Osteocyte (in vitro differentiated cells): ENCODE measurements at places on chromosomes 16 and 17. TPM values are rescaled to one million over a fixed set of nuclear protein-coding genes. Genes with fewer than 3 reads are reported as not detected.

DNA sequence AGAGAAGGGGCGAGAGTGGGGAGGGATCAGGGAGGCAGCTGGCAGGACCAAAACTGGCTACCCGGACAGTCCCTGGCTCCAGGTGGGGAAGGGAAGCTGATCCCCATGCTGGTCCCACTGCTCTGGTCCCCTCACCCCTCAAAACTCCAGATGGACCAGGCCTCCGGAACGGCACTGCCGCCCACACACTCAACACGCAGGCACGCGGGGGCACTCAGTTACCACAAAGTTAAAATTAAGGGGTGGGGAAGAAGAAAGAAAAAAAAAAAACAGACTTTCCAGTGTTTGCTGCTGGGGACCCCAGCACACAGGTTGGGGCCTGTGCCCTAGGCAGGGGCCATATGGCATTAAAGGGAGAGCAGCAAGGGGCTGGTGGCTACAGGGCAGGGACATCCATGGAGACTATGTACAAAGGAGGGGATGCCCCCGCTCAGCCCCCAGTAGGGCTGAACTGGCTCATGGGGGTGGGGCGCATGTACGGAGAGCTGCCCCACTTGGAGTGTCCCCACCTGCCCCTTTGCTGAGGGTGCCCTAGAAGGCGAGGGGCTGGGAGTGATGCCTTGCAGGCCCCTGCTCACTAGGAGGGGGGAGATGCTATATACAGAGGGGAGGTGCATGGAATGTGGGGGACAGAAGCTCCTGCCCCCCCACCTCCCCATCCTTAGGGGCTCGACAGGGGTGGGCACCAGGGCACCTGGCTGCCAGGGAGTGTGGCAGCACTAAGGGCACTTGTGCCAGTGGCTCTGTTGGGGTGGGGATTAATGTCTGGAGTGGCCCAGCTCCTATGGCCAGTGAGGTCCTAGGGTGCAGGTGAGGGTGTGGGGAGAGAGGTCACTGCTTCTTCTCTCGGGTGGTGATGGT lies 5.6 kb downstream of the TP53I13 start:
- no peak for DNase-seq

Gene KRTAP1-1
- total RNA-seq: not detected in 2 replicates

DNA sequence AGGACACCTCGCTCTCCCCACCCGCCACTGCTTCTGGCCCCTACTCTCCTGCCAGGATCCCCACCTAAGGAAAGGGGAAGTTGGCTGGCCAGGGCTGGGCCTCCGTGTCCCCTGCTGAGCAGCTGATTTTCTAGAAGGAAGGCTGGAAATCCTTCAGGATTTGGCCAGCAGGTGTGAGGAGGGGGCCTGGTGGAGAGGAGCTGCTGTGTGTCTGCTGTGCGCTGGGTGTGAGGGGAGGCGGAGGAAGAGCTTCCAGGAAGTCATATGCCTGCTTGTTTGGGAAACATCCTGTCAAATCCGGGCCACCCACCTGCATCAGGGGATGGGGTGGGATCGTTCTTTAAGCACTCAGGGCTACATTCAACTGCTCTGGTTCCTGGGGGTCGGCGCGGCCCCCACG lies 28.6 kb downstream of the TPSG1 start:
- DNase-seq: no peak

Gene AOC2
- total RNA-seq: 1.8 and 2.2 TPM in 2 replicates

DNA sequence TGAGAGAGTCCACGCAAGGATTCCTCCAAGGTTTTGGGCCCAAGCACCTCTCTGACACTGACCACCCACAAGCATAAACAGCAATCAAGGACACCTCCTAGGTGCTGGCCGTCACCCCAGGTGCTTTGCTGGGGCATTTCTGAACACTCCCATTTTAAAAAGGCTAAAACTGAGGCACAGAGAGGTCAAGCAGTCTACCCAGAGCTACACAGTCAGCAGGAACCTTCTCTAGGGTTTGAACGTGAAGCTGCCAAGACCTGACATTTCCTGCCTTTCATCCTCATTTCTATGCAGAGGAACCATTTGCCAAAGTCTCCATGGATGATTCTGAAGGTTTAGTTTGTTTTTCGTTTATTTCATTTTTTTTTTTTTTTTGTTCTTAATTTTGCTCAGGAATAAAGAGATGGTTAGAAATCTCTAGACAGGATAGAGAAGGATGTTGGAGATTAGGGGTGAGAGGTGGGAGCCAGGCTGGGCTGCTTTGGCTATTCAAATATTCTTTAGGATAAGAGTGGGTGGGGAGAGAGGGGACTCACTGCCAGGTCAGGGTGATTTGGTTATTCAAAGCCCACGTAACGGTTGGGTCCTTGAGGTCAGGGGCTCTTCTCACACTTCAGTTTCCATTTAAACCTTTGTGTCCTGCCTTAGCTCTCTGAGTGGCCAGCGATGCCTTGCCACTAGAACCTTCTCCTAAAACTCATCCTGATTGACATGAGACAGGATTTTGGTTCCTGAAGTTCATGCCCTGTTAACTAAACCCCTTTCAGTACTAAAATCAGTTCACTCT lies 6.2 kb downstream of the PLCG2 start:
- no peak for DNase-seq

Gene CYBC1
- total RNA-seq: 69.8 and 78.7 TPM in 2 replicates

Gene TMED6
- total RNA-seq: 0.40 and 0.94 TPM in 2 replicates

Gene PLEKHG4
- total RNA-seq: 10.1 and 11.4 TPM in 2 replicates

DNA sequence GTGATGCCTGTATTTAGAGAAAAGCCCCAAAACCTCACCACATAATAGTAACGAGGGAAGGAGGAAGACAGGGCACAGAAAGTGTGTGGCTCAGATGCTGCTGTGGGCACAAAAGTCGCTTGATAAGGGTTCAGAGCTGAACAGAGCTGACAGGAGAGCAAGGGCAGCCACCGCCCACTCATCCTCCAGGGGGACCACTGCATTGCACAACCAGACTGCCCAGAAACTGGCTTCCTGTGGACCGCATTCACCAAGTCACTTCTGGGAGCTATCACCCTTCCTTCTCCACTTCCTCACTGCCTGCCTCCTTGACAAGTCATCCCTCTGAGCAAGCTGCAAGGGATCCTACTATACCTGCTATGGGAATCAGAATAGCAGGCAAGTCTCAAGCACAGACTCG lies 512.4 kb upstream of the CDH11 start:
- no peak for DNase-seq

DNA sequence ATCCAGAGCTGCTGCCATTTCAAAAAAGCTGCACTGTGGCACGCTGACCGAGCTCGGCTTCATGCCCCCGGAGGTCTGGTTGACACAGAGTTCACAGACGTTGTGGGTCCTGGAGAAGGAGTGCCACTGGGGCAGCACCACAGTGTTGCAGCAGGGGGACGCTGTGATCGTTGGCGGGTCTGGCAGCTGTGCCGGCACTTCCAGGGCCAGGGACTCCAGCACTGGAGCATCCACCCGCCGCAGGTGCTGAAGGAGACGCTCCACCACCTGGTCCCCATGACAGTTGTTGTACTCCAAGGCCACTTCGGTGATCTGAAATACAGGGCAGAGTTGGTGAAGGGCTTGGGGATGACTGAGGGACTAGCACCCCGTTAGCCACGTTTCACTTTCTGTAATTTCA lies 23.5 kb downstream of the SNN start:
- DNase-seq: peak; percentile 77

GRCh38 chr16:57279780-57280638 lies 4.5 kb downstream of the PLLP start:
- DNase-seq: no peak

DNA sequence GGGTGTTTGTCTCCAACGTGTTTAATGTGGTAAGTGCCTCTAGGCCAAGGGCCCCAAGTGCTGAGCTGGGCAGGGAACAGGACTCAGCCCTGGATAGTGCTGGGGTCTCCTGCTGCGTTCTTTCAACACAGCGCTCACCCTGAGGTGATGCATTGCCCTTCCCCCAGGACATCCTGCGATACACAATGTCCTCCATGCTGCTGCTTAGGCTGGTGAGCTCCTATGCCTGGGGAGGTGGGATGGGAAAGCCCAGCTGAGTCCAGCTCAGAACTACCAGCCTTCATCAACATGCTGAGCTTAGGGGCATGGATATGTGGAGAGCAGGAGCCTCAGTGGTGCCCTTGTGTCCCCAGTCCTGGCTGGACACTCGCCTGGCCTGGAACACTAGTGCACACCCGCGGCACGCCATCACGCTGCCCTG lies 563 bp downstream of the ZACN start:
- no peak for DNase-seq

DNA sequence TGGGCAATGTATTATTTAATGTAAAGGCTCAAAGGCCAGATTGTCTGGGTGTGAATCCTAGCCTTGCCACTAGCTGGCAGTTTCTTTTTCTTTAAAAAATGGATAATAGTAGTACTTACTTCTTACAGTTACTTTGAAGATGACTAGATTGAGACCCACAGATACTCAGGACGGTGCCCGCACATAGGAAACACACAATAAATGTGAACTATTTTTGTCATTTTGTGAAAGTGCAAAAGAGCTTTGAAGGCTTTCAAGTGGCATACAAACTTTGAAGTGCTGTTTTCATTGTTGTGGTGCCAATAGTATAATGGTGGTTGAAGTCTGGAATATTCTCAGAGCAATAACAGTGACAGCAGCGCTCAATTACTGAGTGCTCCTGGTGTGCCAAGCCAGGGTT lies 63.6 kb downstream of the OTOA start:
- no peak for DNase-seq

Gene PYY
- total RNA-seq: not detected in 2 replicates

- no peak for DNase-seq
Observed at GRCh38 chr17:28469376-28469775, 4.1 kb upstream of the SLC13A2 start.

Gene ARL2BP
- 61.8 and 67.4 TPM in 2 replicates for total RNA-seq

Gene CCL7
- total RNA-seq: not detected in 2 replicates

- no peak for DNase-seq
Observed at GRCh38 chr17:65268832-65269231, 131.7 kb downstream of the RGS9 start.

Gene CNTNAP4
- not detected in 2 replicates for total RNA-seq

GRCh38 chr17:81000631-81001357 lies 9.2 kb downstream of the CHMP6 start:
- no peak for DNase-seq

DNA sequence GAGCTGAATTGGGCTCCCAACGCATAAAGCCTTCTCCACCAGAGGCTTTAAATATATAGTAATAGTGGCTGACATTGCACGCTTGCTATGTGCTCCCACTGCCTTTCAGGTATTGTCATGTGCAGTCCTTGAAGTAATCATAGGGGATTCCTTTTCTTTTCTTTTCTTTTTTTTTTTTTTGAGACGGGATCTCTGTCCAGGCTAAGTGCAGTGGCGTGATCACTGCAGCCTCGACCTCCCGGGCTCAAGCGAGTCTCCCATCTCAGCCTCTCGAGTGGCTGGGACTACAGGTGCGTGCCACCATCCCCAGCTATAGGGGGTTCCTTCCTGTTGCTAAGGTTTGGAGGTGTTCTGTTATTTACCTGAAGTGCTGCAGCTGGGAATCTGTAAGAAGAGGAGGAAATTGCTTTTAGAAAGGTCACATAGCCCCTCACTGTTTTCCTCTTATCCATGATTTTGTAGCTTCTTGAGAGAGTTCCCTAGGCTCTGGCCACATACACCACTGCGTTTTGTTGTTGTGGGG lies 845 bp downstream of the RPL27 start:
- DNase-seq: no peak

DNA sequence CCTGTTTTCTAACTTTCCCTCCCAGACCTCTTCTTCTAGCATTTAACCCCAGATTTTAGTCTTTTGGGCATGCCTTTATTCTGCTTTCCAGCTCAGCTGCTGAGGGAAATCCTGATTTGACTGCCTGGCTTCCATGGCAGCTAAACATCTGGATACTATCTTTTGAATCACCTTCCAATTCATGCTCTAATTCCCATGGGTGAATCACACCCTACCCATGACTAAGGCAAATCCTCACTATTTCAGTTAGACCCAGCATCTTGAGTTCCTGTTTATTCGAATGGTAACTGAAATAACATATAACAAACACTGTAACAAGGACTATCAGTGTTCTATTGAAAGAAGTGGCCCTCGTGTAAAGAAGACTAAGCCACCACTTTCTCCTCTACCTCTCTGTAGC lies 29.8 kb downstream of the CA10 start:
- DNase-seq: no peak
